Activated CD8-positive, alpha-beta memory T cell treated with anti-CD3 and anti-CD28 coated beads, Interleukin-2, amount 50 U/mL, for 48 hours (primary cell): ENCODE measurements at places on chromosomes 5 and 9.

DNA sequence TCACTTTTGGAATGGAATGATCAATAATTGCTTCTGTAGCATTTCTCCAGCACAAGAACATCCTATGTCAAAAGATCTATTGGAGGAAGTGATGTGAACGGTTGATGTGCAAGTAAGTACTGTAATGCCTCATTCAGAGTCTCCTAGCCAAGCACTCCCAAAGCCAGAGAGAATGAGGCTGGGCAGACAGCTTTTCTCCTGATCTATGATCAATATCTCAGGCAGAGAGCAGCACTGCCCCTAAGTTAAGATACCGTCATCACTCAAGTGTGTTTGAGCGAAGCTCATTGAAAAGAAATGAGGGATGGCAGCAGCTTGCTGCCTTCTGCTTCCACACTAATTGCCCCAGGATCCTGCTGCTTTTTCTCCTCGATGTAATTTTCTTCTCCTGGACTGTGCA, 324.1 kb upstream of the GRAMD2B start:
- DNase-seq: no peak

GRCh38 chr9:134181648-134182034, 17.3 kb upstream of the RNU6ATAC start:
- no peak for DNase-seq

DNA sequence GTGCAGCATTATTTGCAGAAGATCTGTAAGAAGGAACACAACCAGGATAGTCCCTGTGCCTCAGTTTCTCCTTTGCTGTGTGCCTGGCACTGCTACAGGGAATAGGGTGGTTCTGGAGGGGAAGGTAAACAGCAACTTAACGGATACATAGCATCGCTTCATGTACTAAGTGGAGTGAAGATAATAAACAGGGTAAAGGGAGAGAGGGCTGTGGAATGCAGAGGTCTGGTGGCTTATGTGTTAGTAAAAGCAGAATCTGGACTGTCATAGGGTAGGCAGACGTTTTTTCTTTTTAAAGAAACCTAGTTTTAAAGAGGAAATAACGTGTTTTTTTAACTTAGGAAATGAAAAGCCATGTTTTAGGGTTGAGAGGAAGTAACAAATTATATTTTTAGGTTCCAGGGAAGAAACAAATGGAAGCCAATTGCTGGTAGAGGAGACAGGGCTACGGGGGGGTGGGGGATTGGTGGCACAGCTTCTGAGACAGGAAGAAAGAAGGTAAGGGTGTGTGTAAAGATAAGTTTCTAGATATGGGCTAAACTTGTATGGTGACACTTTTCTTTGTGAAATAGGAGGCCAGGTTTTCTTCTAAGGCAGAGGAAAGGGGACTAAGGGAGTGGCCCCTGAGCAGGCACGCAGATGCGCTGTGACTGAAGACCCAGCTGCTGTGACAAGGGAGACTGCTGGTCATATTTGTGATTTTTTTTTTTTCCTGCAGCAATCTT, 1.3 kb downstream of the GNG10 start:
- DNase-seq: no peak

- no peak for DNase-seq
Observed at GRCh38 chr9:4486176-4486575, 4.1 kb upstream of the SLC1A1 start.

- DNase-seq: no peak
Observed at GRCh38 chr9:2307480-2307879, 292.3 kb downstream of the SMARCA2 start.

DNA sequence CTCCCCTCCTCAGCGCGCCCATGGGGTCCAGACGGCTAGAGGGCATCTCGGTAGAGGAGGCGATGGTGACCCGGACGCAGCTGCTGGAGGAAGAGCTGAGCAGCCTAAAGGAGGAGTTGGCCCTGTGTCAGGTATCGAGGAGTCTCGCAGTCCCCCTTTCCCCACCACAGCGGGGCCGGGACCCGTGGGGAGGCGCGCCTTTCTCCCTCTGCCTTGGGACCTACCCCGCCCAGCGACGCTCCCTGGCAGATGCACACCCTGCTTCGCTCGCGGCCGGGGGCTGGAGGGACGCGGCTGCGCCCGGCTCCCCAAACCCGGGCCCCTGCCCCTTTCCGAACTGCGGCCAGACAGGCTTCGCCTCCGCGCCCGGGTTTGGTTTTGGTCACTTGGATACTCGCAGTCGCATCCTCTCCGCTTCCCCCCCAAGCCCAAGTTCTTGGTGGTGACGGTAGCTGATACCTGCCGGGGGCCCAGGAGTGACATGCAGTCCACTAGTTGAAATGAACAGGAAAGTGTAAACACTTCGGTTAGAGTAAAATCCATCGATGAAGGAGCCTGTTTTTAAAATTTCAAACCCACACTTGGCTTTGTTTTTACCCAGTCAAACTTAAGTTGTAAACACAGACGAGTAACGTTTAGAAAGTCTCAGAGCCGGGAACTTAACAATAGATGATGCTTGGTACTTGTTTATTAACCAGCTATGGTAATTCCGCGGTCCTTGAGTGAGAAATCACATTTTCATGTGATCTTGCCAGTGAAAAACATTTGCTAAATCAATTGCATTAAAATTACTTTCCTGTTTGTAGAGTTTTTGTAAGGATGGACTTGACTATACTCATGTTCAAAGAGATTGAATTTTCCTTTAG, 688 bp downstream of the CNTLN start:
- peak; percentile 66 for DNase-seq

DNA sequence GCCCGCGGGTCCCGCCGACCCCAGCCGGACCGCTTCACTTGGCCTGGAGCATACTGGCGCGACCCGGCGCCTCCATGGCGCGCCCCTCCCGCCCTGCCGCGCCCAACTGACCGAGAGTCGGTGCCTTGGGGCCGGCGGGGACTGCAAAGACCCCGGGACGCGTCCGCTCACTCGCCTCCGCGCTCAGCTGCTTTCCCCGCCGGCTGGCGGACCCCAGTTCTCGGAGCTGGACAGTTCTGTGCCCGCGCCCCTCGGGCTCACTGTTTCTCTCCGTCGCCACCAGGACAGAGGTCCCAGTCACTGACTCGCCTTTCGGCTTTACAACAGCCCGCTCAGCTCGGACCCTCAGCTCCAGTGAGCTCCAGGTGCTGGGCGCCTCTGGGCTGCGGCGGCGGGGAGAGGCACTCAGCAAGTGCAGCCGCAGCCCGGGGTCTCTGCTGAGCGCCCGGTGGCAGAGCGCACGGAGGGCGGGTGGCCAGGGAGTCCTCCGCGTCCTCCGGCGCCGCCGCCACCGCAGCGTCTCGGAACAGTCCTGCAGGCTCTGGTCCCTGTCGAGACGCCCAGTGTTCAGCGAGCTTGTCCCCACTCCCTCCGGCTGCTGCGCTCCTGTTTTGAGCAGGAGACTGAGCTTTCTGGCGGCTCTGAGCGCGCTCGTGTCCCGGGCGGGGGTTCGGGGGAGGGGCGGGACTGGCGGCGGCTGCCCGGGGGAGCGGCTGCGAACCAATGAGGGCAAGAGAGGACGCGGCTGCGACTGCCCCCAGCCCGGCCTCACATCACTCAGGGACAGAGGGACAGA, at the start of gene SMIM32:
Gene SMIM32, minus strand, starts transcription at position 637 of the 796 bp plus-strand sequence. CDS start 638 bp downstream, outside the sequence.
- no peak for DNase-seq
